ENCODE measurements at places on chromosomes 13 and 19.

GRCh38 chr13:27171244-27171826, at the start of gene USP12:
TSS of gene USP12 (minus strand) at chr13:27171811. CDS start at chr13:27171639, 172 bp downstream.
- no peak for DNase-seq

GRCh38 chr19:9940778-9941177, 4.5 kb upstream of the OLFM2 start:
- DNase-seq = no peak

DNA sequence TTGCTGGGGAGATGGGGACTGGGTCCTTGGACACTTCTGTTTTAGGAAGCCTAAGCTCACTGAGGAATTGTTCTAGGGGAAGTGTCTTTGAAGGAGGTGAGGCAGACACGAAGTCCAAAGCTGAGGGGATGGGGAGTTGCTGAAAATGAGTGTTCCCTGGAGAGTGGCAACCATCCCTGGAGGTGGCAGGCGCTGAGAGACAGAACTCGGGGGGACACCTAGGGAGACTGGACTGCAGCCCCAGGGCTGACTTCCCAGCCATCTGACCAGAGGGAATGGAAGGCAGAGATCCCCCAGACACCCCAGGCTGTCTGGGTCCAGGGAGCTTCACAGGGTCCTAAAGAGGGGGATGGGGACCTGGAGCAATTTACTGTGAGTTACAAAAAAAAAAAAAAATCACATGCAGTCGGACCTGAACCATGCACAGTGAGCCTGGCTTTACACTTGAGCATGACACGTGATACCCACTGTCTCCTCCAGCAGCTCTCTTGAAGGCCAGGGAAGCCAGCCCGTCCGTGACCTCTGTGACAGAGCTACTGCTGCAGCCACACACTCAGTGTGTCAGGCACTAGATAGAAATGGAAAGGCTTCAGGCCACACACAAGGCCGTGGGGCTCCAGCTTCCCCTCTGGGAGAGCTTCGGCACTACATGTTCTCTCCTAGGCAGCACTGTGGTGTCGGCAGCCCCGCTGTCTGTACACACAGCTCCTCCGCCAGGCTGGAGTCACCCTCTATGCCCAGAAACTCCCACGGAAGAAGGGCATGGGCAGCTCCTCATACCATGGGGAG, 77.1 kb upstream of the KCTD15 start:
- no peak for DNase-seq

DNA sequence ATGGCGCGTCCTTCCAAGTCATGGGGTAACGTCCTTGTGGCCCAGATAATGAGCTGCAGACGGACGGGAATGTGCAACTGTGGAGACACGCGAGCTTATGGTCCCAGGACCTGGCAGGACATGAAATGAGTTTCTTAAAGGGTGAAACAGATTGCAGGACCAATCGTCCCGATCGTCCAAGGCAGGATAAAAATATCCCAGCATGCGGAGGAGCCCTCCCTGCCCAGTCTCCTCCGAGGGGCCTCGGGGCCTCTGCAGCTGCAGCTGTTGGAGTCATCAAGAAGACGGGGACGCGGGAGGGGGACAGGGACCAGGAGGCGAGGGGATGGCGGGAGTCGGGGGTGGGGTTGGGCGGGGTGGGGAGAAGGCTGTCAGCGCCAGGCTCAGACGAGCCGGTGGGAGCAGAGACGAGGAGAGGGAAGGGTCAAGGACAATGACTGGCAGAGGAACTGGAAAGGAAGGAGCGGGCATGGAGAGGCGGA, 14.4 kb upstream of the GARIN5A start:
- DNase-seq = peak; percentile 84

GRCh38 chr13:98174307-98174706, 2.8 kb downstream of the RNF113B start:
- no peak for DNase-seq

DNA sequence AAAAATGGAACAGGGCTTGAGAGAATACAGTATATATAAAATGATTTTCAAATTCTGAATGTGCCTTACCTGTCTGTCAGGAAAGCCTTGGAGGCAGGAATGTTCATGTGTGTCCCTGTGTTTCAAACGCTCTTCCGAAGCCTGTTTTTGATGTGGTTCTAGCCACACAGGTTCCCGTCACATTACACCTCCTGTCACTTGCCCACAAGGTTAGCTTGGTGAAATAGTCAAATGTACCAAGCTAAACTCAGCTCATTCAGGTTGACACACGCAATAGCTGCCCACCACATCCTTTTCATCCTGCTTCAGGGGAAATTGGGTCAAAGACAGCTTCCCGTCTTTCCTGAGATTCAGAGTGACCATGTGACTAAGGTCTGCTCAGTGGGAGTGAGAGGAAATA, 574.0 kb downstream of the EFNB2 start:
- no peak for DNase-seq

- DNase-seq = no peak
These were observed 194.0 kb downstream of the NDFIP2 start for GRCh38 chr13:79674765-79675515.

GRCh38 chr13:38862443-38862842, 128.2 kb downstream of the STOML3 start:
- no peak for DNase-seq

DNA sequence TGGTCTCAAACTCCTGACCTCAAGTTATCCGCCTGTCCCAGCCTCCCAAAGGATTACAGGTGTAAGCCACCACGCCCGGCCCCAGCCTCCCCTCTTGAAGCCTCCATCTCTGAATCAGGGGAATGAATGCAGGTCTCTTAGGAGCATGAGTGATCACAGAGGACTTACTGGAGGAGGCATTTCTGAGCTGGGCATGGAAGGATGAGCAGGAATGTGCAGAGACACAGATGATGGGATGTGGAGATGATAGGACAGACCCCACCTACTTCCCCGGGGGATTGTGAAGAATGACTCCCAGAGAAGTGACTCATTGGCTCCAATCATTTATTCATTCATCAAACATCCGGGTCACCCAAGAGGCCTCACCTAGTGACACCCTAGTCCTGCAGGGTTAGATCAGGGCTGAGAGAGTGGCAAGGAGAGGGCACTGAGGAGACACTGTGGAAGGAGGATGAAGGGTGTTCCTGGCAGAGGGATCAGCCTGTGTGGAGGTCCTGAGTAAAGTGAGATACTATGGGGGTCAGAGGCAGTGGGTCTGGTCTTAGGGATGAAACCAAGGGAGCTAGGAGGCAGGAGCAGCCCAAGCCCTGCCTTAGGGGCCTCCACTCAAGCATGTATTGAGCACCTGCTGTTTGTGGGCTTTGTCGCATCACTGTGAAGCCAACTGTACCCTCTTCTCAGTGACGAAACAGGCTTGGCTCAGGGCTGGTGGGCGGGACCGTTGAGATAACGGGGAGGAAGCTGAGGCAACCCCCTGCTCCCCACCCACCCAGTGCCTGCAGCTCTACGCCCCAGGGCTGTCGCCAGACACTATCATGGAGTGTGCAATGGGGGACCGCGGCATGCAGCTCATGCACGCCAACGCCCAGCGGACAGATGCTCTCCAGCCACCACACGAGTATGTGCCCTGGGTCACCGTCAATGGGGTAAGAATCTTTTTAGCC, 3.0 kb downstream of the IFI30 start:
- DNase-seq = no peak

DNA sequence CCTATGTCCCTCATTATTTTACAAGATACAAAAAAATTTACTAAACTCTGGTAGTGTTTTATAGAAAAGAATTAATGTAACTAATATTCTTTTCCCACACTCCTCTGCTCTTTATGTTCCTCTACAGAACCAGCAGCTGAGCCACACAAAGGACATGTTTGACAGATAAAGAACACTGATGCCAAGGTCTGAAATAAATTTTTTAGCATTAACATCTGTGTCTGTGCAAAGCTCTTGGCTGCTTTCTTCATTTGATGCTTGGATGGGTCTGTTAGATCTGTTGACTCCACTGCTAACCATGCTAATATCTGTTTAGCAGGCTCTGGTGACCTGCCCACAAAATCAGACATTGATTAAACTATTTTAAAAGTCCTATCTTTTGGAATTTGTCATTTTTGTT, 2363.8 kb downstream of the PCDH9 start:
- DNase-seq = no peak

GRCh38 chr19:47518139-47518538, 3.3 kb upstream of the NAPA start:
- no peak for DNase-seq

DNA sequence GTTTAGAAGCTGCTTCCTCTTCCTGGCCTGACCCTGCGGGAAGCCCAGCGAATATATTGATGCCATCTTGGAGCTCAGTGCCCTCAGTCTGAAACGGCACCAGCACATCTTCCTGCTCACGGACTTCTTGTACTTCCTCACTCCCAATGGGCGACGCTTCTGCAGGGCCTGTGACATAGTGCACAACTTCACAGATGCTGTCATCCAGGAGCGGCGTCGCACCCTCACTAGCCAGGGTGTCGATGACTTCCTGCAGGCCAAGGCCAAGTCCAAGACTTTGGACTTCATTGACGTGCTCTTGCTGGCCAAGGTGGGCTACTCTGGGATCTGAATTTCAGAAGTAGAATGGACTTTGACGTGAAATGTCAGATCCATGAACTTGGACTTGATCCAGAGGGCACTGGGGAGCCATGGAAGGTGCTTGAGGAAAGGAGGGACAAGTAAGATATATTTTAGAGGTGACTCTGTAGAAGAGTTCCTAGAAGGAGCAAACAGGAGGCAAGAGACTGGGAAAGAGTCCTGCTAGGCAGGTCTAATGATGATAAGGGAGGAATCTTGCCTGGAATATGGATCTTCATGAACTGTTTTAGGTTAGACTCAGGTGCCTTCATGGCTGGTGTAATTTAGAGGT, 38.4 kb upstream of the CYP4F8 start:
- DNase-seq = peak; percentile 66

DNA sequence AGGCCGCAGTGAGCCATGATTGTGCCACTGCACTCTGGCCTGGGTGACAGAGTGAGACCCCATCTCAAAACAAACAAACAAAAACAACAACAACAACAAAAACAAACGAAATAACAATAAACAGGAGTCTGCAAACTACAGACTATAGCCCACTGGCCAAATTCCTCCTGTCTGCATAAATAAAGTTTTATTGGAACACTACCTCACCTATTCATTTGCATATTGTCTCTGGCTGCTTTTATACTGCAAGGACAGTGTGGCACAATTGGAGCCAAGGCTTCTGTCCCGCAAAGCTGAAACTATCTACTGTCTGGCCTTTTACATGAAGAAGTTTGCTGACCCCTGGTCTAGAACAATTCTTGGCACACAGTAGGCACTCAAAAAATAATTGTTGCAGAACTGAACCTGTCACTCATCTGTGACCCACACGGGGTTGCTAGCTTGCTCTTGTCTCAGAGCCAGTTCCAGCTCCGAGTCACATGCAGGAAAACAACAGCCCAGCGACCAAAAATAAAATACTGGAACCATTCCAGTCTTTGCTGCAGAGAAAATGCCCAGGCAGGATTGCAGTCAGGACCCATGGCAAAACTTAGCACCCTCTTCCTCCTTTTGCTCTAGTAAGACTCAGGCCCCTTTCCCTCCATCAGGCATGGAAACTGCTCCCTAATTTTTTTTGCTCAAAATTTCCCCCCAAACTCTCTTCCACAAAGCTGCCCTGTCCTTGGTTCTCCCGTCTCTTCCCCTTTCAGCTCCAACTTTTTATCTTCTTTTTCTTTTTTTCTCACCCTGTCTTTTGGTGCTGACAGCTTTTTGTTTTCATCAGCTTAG, 4.8 kb upstream of the MYH14 start:
- no peak for DNase-seq

DNA sequence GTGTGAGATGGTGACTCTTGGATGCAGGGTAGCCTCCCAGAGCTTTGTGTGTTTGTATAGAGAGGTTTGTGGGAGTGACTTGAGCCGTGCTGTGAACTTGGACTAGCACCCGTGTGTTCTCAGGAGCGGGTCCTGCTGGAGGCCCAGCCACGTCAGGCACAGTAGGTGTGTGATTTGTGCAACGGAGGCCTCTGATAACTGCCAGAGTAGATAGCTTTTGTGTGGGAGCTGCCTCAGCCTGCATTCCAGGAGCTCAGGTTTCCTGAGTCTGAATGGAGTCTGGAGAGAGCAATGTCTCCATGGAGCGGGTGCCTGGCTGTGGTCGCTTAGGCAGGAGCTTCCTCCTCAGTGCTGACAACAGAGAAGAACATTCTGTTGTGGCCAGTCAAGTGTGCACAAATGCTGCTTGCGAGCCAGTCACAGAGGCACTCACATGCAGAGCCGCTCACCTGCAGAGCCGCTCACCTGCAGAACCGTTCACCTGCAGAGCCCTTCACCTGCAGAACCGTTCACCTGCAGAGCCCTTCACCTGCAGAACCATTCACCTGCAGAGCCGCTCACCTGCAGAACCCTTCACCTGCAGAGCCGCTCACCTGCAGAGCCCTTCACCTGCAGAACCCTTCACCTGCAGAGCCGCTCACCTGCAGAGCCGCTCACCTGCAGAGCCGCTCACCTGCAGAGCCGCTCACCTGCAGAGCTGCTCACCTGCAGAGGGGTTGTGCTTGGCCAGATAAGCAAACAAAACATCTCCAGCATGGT, 32.6 kb downstream of the TFDP1 start:
- peak; percentile 51 for DNase-seq

- DNase-seq = no peak
These were observed 180.8 kb downstream of the SPRY2 start for GRCh38 chr13:80160110-80160509.

DNA sequence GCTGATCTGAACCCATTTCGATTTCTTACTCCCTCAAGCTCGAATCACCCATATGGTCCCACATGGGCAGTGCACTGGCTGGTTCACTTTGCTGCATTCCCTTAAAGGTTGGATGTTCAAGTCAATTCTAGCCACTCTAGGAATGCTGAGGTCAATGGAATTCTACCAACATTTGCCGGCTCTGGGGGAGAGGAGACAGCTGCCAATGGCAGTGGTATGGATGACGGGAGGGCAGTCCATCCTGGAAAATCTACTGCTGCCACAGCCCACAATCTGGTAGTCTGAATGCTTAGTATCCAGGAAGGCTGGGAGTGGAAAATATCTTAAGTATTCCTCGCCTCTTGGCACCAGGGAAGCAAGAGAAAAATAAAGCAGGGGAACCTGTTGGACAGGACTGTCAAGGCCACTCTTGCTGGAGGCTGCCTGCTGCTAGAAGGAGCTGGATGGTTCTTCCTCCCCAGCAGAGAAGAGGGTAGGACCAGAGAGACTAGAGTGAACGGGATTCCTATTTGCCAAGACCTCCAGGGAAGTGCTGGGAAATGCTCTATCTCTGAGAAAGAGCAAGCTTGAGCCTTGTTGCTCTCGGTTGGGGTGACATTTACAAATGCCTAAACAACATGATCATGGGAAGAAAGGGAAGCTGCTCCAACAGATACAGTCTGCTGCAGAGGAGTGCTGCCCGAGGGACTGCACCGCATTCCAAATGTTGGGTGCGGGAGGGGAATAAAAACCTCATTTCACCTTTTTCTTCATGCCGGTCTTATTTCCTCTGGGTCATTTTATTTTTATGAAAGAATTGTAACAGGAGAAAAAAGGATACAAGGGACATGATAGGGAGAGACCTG, 20.7 kb upstream of the HMGB1 start:
- no peak for DNase-seq

- no peak for DNase-seq
These were observed 24.6 kb upstream of the ZNF846 start for GRCh38 chr19:9793071-9793591.

GRCh38 chr19:40284501-40285352, at the start of gene AKT2:
TSS of gene AKT2 (minus strand) at chr19:40285345. CDS start at chr19:40265267, 20,078 bp downstream.
- peak; percentile 94 for DNase-seq

GRCh38 chr19:54481326-54481930, 8.3 kb upstream of the CDC42EP5 start:
- peak; percentile 29 for DNase-seq

- DNase-seq = no peak
These were observed 129.4 kb downstream of the KL start for GRCh38 chr13:33145667-33146066.

- no peak for DNase-seq
These were observed 1.7 kb downstream of the PRR12 start for GRCh38 chr19:49592486-49593232.

- no peak for DNase-seq
These were observed 172.2 kb downstream of the DNAJC15 start for GRCh38 chr13:43195551-43195950.
